ENCODE measurements at places on chromosomes 1 and 21.

DNA sequence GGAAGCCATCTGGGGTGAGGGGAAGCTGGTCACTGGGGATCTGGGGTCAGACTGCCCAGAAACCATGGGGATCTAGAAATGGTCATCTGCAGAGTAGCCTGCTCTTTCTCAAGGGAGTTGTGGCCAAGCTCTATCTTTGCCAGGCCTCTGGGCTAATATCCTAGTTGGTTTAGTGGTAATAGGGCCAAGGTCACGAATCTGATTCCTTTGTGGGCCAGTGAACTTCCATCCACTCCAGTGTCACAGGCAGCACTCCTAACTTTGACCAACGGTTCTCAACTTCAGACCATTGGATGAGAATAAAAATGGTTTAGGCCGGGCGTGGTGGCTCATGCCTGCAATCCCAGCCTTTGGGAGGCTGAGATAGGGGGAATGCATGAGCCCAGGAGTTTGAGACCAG, 28.1 kb upstream of the PPP2R5A start:
- DNase-seq = no peak

DNA sequence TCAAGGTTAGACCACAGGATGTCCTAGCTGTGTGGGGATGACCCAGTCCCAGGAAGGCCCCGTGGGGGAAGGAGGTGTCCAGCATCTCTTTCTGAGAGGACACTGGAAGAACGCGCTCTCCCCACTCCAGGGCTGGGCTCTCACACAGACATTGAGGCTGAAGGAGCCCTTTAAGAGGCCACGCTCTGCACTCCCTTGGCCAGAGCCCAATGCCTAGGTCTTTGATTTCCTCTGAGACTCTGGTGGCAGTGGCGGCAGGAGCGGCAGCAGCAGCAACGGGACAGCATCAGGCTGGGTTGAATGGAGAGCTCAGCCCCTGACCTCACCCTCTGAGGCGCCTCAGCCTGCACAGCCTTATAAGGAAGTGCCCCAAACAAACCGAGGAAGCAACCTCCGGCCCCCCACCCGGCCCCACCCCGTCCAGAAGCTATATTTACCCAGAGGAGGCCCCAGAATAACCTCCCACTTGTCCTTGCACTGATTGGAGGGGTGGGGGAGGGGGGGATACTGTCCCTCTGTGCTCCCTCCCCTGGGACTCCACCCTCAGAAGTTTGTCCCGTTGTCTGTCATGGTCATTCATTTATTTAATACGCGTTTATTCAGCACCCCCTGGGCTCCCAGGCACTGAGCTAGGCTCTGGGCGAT, 12.3 kb downstream of the NES start:
- no peak for DNase-seq

DNA sequence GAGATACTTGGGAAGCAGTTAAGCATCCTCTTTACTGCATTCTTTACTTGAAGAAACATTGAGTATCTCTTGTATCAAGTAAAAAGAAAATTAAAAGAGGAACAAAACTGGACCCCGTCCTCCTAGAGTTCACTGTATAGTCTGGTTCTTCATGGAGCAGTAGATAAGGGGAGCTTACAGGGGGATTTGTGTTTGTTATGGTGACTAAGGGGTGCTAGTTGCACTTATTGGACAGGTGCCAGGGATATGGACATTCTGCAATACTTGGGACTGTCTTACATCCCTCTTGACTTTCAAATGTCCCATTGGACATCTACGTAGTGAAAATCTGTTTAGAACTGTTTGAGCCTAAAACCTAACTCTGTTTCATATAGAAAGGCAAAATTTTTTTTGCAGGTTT, 67.2 kb downstream of the ALG14 start:
- no peak for DNase-seq

DNA sequence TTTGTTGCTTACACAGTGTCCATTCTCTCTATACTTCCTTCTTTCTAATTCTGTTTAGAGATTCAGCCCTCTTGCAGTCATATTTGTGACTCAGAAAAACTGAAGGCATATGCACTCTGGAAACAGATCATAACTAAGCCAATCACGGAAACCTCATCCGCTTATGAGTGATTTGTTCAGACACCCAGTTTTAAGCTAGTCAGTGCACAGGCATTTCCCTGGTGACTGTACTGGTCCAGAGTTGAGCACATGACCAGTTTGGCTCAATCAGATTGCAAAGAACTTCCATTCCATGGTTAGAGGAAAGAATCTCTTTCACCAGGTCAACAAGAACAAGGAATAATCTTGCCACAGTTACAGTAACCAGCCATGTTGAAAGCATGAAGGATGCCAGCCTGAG, 69.2 kb upstream of the SGIP1 start:
- peak; percentile 98 for DNase-seq

GRCh38 chr1:94686882-94687281, 133.3 kb upstream of the SLC44A3 start:
- no peak for DNase-seq

DNA sequence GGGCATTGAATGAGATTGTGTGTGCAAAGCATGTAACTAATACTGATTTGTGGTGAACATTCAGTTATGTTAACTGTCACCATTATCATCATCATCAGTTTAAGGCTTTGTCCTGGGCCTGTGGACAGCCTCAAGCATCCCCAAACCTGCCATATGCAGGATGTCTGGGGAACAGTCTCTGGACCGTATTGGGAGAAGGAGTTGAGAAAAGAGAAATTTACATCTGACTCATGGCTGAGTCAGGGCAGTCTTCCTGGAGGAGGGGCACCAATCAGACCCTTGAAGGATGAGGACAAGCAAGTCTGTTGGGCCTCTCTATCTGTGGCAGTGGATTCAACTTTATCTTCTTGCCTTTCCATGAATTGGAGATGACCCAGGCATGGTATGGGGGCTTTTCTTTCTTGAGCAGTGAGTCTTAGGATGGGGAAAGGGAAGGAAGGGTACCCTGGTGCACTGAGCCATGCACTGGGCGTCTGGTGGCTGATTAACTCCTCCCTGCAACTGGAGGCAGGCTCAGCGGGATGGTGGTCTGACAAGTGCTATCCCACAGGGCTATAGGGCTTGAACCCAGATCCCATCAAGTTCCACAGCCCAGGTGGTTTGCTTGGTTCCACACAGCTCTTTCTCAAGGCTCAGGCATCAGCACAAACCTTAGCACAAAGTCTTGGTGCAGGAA, 2.9 kb downstream of the PADI3 start:
- DNase-seq = peak; percentile 55

All from fibroblast of upper back skin (primary cell).